ENCODE measurements at places on chromosomes 1 and 21. TPM values are rescaled to one million over a fixed set of nuclear protein-coding genes. Genes with fewer than 3 reads are reported as not detected.
A peak's percentile ranks its signal among the peaks of the same experiment; 100 is the strongest.

CD1E gene
- total RNA-seq: not detected

RPTN gene
- not detected for total RNA-seq

SHE gene
- total RNA-seq: not detected

PTGS2 gene
- not detected for total RNA-seq

DCST2 gene
- total RNA-seq: 0.31 TPM

DNA sequence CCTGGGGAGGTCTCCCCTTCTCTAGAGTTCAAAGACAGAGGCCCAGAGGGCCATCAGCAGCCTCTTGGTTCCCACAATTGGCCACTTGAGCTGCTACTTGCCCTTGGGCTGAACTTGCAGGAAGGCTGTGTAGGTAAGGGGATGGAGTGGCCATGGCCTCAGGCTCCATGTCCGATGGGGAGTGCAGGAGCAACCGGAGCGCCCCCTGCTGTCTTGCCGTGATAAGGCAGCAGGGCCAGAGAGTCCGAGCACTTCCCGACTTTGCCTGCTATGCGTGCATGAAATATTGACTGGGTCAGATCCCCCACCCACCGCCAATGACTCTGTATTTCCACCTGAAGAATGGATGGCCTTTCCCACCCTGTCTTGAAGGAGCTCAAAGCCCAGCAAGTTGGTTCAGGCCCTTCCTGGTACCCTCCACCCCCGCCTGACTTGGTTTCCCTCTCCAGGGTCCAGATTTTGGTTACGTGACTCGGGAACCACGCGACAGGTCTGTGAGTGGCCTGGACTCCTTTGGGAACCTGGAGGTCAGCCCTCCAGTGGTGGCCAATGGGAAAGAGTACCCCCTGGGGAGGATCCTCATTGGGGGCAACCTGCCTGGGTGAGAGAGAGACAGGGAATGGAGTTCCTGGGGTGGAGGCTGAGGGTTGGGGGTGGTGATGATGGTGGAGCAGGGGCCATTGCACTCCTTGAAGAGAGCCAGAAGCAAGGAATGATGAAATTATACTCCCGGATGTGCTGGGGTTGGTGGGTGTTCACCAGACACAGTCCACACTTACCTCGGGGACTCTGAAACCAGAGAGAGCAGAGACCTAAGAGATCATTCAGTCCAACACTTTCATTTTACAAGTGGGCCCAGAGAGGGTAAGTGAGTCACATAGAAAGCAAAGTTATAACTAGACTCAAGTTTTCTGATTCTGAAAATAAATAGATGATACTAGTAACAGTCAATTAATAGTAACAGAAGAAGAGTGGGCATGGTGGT, 25.6 kb downstream of the PADI3 start:
- peak; percentile 4 for DNase-seq

DNA sequence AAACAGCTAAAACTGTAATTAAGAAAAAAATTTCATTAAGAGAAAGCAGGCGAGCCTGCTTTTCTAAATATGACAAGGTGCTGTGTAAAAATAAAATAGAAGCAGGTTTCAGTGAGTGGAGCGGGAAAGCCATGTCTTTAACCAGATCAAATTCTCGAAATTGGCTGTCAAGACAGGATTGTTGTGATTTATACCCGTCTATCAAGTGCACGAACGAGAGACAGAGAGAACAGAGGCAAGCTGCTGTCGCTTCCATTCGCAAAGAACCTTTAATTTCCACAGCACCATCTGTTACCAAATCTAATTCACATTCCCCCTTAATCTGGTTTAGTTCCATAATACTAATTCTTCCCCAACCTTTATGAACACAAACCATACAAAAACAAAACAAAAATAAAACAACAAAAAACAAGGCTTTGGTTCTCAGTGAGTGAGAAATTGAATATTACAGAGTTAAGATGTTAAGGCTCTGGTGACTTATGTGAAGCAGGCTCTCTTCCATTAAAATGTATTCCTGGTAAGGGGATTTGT, 35.0 kb downstream of the ESRRG start:
- no peak for DNase-seq

DNA sequence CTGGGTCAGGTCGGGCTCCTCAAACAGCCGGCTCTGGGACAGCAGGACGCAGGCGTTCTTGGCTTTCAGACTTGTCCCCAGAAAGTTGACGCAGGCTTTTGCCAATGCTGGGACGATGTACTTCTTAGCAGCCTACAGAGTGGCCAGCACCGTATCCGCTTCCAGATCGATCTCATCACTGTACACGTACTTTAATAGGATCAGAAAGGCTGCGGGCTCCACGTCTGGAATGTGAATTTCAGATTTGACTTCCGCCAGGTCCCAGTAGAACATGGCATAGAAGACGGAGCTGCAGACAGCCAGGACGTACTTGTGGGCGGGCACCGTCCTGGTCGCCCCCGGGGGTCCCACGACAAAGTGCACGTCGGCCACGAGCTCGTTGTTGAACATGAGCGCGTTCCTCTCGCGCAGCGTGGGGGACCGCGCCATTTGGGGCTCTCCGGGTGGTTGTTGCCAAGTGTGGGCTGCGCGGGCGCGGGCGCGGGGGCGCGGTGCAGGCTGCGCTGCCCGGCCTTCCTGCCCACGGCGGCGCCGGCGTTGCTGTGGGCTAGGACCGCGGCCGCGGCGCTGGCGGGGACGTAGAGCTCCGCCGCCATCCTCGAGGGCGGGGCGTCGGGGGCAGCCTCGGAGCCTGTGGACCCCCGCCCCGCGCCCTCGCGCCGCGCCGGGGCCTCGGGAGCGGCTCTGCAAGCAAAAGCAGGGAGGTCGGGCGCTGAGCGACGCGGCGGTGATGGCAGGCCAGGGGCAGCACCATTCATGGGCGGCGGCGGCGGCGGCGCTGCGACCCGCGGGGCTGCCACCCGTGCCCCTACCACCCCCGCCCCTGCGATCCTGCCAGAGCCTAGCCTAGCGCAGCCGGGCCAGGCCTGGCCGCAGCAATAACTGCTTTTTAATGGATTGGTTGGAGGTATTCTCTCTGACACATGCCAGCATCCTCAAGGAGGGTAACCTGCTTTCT, 10.6 kb downstream of the CNR2 start:
- DNase-seq: no peak

DNA sequence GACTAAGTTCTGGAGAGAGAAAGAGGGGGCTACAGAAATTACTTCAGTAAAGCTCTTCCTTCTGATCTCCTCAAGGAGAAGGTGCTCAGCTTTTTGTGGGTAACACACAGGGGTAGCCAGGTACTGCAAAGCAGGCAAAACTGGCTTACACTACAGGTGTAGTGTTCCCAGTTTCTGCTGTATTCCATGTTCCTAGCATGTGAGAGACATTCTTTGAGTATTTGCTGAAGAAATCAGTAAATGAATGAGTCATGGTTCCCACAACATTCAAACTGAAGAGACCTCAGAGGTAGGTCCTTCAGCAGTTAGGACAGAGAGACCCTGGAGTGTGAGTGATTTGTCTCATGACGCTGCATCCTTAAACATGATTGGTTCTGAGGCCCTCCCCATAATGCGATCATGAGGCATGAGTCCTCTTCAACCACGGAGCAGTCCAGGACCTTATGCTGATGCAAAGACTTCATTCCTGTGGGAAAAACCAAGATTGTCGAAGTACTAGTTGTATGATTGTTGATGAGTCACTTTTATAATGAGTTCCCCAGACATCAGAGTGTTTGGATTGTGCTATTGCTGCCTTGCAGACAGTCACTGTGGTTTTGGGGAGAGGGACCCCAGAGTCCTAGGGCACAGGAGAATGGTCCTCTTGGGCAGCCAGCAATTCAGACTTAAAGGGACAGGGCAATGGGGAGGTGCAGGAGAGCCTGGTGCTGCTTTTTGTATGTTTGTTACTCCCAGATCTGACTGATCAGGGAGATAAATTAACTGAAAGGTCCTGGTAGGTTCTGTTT, 2.7 kb upstream of the OR10J4 start:
- DNase-seq: no peak

DNA sequence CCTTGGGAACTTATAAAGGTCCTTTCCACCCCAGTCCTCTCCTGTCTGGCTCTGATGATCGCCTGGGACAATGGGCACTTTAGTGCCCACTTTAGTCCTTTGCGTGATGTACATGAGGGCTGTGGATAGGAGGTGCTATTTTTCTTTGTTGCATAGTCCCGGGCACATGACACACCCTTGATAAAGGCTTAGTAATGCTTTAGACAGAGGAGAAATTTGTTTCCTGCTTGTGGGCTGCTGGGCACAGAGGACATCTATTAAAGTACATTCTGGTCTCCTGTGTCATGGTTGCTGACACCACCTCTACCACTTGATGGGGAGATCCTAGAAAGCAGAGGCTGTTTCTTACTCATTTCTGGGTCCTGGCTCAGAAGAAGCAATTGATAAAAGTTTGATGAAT, 5.4 kb upstream of the KNCN start:
- DNase-seq: no peak

DNA sequence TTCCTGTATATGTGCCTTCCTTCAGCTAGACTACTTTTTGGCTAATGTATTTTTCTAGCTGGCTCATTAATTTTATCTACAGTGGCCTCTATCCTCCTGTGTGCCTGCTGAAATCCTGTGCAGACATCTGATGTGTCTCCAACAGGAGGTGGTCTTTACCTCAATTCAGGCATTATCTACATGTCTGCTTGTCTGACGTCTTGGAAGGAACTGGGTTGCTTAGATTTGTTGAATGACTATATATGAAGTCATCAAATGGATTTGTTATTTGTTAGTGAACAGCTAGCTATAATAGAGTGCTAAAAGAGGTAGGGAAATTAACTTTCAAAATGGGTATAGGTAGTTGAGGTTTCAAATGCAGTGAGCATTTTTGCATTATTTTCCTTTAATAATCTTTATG, 6.7 kb downstream of the RPL5 start:
- DNase-seq: no peak

DNA sequence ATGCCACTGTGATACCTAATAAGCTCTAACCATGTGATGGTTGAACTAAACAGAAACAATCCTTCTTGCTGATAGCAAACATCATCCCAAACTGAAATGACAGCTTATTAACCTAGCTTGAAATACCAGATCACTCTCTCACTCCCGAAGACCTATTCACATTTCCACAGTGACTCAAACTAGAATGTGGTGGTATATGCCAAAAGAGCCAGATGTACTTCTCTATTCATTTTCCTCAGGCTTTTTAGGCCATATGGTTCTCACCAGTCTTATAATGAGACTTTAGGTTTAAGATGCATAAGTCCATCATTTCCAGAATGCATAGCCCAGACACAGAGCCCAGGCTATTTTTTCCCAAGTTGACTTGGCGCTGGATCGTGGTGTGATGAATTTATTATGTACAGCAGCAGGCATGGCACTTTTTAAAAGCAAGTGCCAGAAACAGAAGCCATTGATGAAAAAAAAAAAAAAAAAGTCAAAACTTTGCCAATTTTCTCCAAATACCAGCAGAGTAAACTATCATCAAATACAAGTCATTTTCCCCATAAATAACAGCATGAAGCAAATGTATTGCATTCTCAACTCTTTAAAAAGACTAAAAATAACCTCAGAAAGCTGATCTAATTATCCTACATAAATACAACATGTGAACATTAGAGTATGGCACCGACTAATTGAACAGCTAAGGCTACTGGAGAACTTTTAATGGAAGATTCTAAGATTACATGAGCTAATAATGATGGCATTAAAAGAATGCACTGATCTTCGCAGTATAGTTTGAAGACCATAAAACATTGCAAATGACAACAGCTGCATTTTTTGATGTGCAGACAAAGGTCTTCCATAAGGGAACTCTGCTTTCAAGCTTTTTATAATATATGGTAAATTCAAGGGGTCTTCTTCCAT, 365.4 kb downstream of the LRRIQ3 start:
- DNase-seq: peak; percentile 89

DNA sequence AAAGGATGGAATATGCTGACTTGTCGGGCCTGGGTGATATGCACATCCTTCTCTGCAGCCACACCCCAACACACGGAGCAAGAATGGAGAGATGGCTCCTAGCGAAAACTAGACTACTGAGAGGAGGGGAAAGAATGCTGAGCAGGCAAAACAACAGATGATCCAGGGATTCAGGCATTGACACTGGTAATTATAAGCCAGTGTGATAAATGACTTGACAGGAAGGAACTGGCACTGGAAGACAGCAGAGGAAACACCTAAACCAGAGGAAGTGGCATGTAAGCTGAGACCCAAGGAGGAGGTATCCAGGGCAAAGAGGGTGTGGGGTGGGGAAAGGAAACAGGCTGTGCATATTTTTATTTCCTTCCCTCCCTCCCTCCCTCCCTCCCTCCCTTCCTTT, 31.7 kb upstream of the KHDRBS1 start:
- DNase-seq: no peak

- DNase-seq: no peak
Observed at GRCh38 chr1:248686815-248687214, 15.8 kb downstream of the OR14I1 start.

DNA sequence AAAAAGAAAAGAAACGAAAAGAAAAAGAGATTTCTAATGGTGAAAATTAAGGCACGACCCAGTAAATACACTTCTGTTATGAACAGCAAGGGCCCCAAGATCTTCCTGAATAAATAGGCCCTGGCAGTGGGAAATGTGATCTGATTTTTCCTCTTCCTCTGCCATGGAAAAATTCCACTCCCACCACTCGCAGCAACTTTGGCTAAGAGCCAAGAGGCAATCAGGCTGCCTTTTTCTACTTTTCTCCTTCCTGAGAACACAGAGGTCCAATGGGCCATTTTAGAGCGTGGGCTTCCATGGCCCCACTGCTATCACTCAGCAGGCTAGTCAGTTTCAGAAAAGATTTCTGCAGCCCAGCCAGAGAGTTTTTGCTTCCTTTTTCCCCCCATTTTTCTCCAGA, 33.7 kb upstream of the AK4 start:
- peak; percentile 4 for DNase-seq

GRCh38 chr1:244048256-244049161, 2.6 kb upstream of the ZBTB18 start:
- peak; percentile 98 for DNase-seq

GRCh38 chr1:190478149-190479049, 735 bp upstream of the BRINP3 start:
- DNase-seq: peak; percentile 75

DNA sequence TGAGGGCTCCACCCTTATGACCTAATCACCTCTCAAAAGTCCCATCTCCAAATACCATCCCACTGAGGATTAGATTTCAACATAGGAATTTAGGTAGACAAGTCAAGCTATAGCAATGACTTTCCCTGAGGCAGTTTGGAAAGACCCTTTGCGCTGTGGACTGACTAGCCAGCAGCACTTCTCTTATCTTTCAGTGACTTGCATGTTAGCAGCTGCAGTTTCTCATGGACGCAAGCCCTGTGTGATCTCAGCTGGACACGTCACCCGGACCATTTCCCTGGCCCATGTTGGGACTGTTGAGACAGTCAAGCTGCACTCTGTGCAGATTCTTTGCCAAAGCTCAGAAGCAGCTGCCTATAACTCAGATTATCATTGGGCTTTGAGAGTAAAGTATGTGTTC, 408.1 kb upstream of the USP24 start:
- DNase-seq: no peak

DNA sequence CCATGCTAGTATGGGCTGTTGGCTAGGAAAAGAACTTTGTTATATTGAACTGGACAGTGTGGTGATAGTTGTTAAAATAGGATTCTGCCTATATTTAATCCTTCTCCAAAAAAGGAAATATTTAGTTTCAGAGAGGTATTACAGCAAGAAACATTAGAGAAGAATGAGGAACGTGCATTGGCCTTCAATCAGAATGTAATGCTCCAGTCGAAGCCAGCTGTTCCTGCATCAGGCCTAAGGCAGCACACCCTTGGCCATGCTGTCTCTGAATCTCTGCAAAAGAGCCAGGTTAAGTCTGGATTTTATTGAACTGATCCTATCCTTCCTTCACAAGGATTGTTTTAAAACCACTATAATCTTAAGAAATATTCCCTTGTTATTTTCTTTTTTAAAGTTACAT, 35.3 kb upstream of the RALGPS2 start:
- no peak for DNase-seq

GRCh38 chr1:179757933-179758332, 14.8 kb downstream of the FAM163A start:
- no peak for DNase-seq
